ENCODE measurements at places on chromosomes 1 and 21.

GRCh38 chr1:225347123-225347683 lies 80.6 kb downstream of the LBR start:
- DNase-seq: no peak

DNA sequence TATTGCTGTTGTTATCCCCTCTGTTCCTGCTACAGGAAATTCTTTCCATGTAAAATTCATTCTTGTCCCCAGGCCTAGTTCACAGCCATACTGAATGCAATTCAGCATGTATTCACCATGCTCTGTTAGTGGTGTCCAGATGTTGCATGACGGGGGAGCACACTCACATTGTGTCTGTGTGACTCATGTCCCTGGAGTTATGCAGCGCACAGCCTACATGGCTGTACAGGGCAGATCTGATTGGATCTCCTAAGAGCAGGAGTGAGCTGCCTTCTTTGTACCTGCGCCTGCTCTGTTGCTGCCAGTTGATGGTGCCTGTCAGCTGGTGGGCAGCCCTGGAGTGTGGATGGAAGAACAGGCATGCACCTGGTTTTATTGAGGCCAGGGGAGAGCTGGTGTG lies 17.6 kb downstream of the HTR6 start:
- DNase-seq: no peak

- no peak for DNase-seq
These were observed 4.7 kb downstream of the CAP1 start for GRCh38 chr1:40045182-40045581.

DNA sequence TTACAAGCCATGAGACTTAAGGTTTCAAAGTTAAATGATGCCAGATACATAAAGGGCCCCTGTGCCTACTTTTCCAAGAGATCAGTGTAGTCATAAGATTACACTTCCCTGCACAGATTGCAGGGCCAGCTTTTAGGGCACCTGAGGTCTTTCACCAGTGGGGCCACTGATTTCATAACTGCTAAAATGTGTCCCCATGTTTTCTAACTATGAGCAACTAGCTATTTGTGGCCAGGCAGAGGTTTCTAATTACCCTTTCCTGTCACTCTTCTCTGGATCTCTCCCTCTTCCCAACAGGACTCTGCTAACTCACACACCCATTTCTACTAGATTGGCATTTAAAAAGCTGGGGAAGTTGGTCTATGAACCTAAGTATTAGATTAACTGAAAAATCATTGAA lies 207.1 kb upstream of the SGIP1 start:
- no peak for DNase-seq

GRCh38 chr1:40783001-40783905 lies at the start of gene KCNQ4:
KCNQ4 (plus strand) TSS chr1:40783787; CDS start chr1:40784094, 307 bp downstream.
- peak; percentile 30 for DNase-seq

DNA sequence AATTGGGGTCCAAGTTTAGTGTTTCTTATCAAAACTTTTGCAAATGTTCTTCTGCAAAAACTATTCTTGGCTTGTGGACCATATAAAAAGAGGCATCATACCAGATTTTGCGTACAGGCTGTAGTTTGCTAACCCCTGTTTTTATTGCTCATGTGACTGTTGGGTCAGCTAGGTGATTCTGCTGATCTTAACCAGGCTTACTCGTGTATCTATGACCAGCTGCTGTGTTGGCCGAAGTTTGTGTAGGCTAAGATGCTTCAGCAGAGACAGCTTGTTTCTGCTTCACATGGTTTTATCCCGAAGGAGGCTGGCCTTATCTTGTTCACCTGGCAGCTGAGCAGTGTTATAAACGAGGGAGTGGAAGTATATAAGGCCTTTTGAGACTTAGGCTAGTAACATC lies 38.2 kb downstream of the POU2F1 start:
- DNase-seq: no peak
